Mucosa of descending colon (tissue), 3 donors: ENCODE measurements at places on chromosomes 4 and X. TPM values are rescaled to one million over a fixed set of nuclear protein-coding genes. Genes with fewer than 3 reads are reported as not detected.

Gene AMELX
- not detected for total RNA-seq

GRCh38 chr4:177574446-177574845 lies 132.2 kb upstream of the AGA start:
- no peak for DNase-seq

DNA sequence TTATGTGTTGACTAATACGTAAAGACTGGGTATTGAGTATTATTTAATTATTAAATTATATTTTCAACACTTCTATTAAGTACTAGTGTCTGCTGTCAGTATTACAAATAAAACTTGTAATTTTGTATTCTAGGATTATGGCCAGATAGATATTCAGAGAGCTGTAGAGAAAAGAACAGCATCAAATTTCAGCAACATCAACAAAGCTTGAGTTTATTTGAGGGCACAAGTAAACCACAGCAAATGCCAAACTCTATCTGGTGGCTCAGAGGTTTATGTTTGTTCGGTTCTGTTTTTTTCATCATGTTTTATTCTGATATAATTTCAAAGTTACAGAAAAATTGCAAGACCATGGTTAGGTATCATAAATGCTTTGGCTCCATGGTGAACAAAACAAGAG lies 1530.5 kb downstream of the PCDH18 start:
- no peak for DNase-seq

GRCh38 chr4:118224243-118224829 lies 128.5 kb downstream of the PRSS12 start:
- DNase-seq = no peak

- DNase-seq = no peak
Measured at GRCh38 chrX:115539841-115540240, 21.1 kb upstream of the PLS3 start.

GRCh38 chr4:152640058-152640921 lies 39.5 kb downstream of the TMEM154 start:
- no peak for DNase-seq

Gene EREG
- 8.8 TPM for total RNA-seq

Gene SHROOM3
- total RNA-seq = 158 TPM

DNA sequence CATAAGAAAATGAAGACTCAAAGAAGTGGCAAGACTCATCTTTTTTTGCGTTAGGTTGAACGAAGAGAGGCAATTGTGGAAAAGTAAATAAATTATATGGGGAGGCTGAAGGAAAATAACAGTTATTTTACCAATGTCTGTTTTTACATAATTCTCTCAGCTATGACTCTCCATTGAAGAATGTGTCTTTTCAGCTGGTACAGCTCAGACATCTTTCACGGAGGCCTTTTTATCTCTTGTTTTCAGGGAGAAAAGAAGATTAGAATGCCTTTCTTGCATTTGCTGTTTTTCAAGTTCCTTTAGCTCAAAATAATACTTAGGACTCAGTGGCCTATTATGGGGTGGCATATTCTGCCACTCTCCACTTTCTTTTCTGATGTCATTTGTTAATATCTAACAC lies 153.0 kb downstream of the ADAM29 start:
- no peak for DNase-seq

GRCh38 chr4:80042821-80043220 lies 30.2 kb downstream of the ANTXR2 start:
- DNase-seq = no peak

DNA sequence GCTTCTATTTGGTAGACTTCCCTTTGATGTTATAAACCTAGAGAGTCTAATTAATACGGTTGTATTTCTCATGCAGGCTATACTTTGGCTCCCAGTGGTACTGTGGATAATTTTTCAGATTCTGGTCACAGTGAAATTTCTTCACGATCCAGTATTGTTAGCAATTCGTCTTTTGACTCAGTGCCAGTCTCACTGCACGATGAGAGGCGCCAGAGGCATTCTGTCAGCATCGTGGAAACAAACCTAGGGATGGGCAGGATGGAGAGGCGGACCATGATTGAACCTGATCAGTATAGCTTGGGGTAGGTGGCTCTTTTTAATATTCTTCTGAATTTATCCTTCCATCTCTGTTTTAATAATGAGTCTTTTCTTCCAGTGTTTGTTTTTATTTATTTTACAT lies 249.7 kb downstream of the RAPGEF2 start:
- DNase-seq = no peak
